Natural killer cell treated with Interleukin-12 subunit alpha and Interleukin-12 subunit beta and Interleukin-15 and Interleukin-18, amount 100 ng/mL, for 72 hours (primary cell): ENCODE measurements at places on chromosomes 12 and 14. TPM values are rescaled to one million over a fixed set of nuclear protein-coding genes. Genes with fewer than 3 reads are reported as not detected.

DNA sequence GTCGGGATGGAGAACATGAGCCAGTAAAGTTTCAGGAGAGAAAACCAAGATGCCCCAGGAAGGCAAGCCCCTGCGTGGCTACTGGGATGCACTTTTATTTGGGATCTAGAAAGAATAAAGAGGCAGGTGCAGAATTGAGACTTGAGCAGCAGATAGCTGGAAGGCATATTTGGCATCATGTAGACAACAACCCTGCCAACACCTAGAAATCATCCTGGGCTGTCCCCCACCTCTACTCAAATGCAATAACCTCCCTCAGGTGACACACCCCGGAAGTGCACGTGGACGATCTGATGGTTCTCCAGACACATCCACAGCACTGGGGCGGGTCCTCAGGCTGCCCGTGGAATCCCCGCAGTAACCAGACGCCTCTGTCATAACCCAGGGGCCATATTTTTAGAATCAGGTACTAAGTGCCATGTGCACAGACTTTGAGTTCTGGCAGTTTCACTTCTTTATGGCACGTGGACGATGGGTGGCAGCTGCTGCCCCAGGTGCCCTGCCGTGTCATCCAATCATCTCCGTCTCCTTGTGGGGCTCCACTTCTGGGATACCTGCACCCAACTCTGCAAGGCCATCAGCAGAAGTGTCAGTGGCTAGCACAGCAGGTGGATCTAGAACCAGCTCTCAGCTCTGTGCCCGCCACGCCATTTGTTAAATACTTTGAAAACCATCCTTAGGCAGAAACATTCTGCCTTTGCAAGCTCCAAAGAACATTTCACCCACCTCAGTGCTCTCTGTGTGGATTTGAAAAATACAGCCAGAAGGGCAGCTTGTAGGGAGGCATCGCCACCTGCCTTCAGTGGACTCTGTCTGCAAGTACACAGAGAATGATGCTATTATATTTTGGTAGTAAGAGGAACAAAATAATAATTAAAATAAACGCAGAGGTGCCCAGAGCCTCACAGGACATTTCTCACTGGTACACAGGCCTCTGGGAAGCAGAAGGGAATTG is 771.7 kb upstream of the TMEM132C start:
- DNase-seq = no peak

DNA sequence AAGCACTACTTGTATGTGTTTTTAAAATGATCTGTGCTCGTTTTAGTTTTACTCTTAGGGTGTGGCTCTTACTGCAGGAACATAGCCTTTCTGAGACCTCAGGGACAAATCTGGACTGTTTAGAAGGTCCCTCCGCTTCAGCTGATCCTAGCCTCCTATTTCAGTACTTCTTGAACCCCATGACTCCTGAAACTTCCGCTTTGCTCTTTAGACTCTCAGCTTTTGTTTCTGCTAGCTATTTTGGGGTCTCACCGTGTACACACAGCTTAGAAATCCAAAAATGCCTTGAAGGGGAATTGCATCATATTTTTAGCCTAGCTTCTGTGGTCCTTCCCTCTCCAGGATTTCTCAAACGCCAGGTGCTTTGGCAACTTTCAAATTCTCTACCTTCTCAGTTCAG is 8.3 kb downstream of the OR11G2 start:
- no peak for DNase-seq

DNA sequence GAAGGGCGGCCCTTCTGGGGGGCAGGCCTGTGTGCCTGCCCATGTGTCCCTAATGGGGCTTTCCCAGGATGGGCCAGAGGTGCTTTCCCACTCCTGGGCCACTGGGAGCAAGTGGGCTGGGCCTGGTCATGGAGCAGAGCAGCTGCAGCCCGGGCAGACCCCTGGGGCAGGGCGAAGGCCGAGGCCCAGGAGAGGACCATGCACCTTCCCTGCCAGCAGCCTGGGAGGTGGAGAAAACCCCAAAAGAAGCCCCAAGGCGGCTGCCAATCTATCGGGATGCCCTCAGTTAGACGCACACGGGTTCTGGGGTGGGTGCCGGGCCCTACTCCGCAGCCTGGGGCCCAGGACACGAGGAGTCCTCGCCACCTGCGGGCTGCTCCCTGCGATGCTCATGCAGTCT is 16.1 kb upstream of the CRIP2 start:
- no peak for DNase-seq

DNA sequence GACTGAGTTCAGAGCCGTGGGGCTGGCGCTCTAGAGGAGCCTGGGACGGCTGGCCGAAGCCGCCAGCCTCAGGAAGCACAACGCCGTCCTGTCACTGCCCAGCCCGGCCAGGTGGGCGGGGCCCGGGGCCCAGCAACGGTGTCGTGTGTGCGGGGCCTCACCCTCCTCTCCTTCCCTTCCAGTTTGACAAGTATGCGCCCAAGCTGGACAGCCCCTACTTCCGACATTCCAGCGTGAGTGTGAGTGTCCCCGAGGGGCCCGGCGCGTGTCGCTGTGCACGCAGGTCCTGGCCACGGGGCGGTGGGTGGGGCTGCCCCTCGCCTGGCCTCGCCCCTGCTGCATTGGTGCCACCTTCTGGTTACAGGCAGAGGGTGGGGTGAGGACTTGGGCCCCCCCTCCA is 38.3 kb downstream of the LRCOL1 start:
- DNase-seq = no peak

DNA sequence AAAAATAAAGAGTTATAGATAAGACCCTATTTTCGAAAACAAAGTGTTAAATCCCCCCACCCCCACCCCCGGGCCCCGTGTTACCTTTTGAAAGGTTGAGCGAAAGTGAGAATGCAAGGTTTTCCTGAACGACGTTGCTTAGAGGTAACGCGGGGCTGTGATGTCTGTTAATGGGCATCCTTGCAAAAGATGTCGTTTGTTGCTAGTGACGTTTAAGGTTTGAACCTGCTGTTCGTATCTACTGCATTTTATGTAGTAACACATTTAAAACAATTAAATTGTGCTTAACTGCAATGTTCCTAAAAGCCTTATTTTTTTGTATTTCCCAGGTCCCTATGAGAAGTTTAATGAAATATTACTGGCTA is 1.2 kb downstream of the CPSF6 start:
- DNase-seq = no peak

GRCh38 chr12:59010941-59011340 is 90.6 kb upstream of the LRIG3 start:
- DNase-seq = no peak

- no peak for DNase-seq
Observed at GRCh38 chr14:99231161-99231849, 40.7 kb downstream of the BCL11B start.

GRCh38 chr14:92527721-92528120 is 14.1 kb downstream of the RIN3 start:
- no peak for DNase-seq

DNA sequence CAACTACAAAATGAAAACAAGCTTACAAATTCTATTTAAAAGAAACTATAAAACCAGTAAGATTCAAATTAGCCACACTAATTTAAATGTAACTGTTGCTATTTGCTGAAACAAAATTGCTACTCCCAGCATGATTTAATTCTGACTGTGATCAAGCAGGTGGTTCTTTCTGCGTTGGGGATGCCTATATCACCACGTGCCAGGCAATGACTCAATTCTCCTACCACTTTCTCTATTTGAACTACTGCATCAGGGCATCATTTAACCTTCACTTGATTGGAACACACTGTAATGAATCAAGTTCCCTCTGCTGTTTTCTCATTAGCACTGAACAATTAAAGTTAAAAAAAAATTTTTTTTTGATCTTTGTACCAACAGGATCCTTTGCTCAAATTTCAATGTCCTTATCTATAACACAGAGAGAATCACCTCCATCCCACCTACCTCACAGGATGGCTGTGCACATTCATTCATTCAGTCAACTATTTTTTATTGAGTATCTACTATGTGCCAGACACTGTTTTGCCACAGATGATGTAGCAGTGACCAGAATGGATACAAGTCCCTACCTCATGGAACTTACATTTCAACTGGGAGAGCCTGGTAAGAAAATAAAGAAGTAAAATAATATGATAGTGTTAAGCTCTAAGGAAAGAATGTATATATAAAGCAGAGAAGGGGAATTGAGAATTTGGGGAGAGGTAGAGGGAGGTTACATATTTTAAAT is 8.0 kb upstream of the ACTN1 start:
- DNase-seq = no peak

Gene IL23A
- total RNA-seq = 0.84 TPM

Gene RHOJ
- total RNA-seq = not detected

Gene ZDHHC22
- not detected for total RNA-seq
